ENCODE measurements at places on chromosomes 2 and 18.

DNA sequence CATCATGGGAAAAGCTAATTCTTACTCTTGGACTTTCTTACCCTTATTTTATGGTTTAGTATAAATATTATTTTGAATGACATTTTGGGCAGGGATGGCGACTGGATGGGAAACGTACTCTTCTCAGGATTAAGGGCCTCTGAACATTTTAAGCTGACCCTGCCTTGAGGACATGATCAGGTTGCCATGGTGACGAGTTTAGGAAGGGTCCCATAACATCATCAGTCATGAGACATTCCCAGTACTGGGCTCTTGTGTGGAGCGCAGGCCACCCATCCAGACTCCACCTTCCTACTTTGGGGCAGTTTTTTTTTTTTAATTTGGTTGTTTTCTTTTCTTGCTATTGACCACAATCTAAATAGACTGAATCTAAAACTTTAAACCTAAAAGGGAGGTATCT is 40.7 kb downstream of the KCNE4 start:
- no peak for DNase-seq

DNA sequence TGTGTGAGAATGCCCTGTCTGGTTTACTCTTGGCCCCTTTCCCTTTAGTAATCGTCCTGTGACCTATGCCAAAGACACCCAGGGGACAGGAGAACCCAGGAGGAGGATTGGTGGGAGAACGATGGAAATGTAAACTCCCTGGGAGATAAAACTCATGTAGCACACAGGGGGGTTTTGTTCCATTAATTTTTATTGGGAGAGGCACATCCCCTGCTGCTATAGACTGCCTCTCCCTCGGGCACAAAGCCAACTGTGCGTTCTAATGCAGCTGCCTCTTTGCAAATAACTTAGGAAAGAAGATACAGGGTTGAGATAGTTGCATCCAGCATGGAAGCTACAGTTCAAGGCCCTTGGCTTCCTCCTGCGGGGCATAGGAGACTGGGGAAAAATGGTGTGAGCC is 489.6 kb downstream of the SLC4A3 start:
- no peak for DNase-seq

GRCh38 chr18:33653231-33653630 is 75.2 kb downstream of the ASXL3 start:
- DNase-seq: no peak

DNA sequence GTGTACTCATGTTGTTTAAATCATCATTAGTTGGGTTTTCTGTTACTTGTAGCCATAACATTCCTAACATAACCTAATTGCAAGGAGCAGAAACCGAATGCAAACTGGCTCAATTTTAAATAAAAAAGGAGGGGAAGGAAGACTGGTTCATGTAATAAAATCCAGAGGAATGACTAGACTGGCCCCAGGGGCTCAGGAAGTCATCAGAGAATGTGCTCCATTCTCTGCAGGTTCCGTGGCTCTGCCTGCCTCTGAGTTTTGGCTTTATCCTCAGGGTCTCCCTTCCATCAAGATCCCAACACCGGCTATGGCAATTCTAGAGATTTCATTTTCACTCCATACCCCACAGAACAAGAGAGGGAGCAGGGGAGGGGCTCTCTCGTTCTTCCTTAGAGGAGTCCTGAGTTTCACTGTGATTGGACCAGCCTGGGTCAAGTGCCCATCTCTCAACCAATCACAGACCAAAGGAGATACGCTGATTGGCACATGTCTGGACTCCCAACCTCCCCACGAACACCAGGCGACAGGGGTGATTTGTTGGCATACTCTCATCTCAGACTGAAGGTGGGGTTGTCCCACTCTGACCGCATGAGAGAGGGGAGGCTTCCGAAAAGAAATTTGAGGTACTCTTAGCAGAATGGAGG is 64.8 kb downstream of the NPPC start:
- DNase-seq: no peak

GRCh38 chr2:201813996-201814760 is 7.8 kb downstream of the CDK15 start:
- no peak for DNase-seq

- no peak for DNase-seq
Observed at GRCh38 chr18:49274188-49274714, 186.2 kb downstream of the DYM start.

DNA sequence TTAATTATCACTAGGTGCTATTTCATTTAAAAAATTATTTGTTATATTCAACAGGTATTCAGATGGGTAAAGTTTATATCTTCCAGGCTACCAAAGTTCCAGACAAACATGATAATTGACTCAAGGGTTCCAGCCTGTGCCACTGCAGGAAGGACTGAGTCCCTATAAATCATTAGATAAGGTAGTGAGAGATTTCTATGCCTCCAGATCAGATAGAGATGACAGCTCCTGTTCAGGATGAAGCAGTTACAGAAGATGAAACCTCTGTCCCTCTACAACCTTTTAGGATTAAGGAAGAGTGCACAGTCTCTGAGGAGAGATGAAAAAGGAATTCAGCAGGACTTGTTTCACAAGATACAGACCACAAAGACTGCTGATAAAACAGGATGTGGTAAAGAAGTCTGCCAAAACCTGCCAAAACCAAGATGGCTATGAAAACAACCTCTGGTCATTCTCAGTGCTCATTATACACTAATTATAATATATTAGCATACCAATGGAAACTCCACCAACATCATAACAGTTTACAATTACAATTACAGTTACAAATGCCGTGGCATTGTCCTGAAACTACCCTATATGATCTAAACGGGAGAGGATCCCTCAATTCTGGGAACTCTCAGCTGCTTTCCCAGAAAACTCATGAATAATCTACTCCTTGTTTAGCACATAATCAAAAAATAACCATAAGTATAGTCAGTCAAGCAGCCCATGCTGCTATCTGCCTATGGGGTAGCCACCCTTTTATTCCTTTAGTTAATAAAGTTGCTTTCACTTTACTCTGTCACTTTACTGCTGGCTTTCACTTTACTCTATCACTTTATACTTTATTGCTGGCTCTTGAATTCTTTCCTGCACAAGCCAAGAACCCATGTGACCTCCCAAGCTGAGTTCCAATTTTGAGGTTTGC is 288.5 kb downstream of the PDE11A start:
- DNase-seq: no peak

- no peak for DNase-seq
Observed at GRCh38 chr2:16245481-16246054, 305.2 kb downstream of the MYCN start.

GRCh38 chr2:224284134-224284946 is 117.6 kb downstream of the FAM124B start:
- no peak for DNase-seq

DNA sequence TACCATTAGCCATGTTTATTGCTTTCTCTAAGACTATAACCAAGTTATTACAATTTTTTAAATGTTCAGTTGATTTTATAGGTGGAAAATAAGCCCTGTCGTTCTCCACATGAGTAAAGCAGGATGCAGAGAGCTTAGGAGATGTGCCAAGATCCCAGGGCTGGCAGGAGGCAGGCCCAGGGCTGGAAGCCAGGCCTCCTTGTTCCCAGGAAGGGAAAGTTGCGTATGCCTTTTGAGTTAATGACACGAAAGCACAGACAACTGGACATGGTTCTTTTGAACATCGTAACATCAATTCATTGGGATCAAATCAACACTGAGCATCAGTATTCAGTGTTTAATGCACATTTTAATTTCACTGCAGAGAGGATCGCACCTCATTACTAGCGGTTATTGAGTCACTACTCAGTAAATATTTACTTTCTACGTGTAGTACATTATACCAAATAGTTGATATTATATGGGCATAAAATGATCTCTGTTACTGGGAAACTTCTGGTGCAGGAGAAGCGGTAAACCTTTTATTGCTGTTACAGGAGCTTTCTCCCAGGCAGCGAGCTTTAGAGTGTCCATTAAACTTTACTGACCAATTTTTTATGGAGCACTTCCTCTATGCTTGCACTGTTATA is 60.0 kb downstream of the RNF144A start:
- no peak for DNase-seq

- no peak for DNase-seq
Observed at GRCh38 chr18:75211626-75211952, 992 bp downstream of the TSHZ1 start.

GRCh38 chr2:188024811-188025210 is 266.9 kb upstream of the GULP1 start:
- DNase-seq: no peak

DNA sequence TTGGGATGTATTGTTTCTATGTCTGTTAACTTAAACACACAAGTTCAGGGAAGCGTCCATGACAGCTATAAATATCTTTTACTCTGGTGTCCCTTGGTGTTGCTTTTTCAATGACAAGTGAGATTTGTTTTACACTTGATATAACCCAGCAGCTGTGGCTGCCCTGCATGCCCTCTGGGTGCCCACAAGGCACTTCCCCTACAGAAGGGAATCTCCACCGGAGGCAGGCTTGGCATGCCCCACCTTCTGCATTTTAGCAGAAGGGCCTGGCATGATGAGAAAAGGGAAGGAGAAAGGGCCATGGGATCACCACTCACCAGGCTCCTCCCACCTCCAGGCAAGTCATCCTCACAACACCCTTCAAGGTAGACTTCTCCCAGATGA is 68.7 kb downstream of the TMEM247 start:
- no peak for DNase-seq

DNA sequence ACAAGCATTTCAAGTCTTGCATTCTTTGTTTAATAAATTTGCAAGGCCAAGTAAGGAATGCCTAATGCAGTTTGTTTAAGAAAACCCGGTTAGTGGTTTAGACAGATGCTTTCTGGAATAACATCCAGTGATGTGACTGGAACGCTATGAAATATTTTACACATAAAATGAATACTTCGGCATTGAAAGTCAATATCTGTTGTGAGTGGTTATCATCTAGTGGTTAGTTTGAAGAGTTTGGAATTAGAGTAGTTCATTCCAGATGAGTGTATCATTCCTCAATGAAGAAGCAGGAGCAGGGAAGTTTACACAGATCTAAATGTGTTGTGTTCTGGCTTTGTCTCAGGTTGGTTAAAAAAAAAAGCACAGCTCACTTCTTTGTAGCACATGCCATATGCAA is 608.0 kb upstream of the PIK3C3 start:
- no peak for DNase-seq

DNA sequence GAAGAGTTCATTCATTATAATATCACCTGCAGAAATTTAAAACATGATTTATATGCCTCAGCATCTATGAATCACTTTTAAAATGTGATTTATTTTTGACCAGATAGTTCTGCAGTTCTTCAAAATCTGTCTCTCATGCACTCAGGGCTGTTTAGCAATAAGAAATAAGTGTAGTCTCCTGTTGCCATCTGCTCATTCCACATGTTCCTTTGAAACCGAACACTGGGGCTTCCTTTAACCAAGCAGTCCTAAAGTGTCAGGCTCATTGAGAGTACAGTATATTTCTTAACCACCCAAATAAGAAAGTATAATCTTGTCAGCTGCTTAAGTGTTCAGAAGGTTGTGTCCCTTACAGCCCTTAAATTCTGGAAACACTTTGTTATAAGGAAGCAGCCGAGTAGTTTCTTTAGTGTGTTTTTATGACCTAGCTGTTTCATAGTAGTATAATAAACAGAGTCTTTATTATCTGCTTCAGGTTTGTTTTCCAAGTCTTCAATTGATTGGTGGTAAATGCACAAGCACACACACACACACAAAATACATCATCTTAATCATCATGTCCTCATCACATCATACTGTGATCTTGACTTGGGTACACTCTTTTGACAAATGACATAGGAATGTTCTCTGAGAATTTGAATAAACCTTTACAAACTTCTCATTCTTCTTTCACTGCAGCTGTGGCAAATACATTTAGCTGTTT is 10.4 kb downstream of the WDR7 start:
- DNase-seq: no peak

GRCh38 chr2:106139238-106139935 is 54.7 kb downstream of the UXS1 start:
- DNase-seq: no peak

GRCh38 chr2:146468578-146468977 is 1376.3 kb upstream of the ACVR2A start:
- DNase-seq: no peak

GRCh38 chr18:8890957-8891464 is 185.7 kb downstream of the MTCL1 start:
- no peak for DNase-seq

- DNase-seq: no peak
Observed at GRCh38 chr2:27715318-27716210, 51.9 kb downstream of the SLC4A1AP start.

GRCh38 chr2:176507786-176508185 is 238.5 kb downstream of the MTX2 start:
- DNase-seq: no peak

DNA sequence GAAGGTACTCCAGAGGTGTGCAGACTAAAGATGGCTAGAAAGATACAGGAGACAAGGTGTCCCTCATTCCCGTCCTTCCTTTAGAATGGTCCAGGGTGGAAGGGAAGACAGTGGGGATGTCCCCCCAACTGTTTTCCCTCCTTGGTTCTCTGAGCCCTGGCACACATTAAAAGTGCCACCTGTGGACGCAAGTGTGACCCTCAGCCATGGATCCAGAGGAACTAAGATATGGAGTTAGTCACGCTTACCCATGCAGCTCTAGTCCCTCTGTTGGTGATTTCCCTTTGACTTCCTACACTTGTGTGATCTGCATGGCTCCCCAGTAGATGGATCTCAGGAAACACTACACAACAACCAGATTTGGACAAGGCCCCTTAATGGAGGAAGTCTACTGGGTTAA is 113.1 kb upstream of the SRD5A2 start:
- no peak for DNase-seq

- peak; percentile 29 for DNase-seq
Observed at GRCh38 chr2:236512902-236513435, 56.7 kb upstream of the ACKR3 start.

DNA sequence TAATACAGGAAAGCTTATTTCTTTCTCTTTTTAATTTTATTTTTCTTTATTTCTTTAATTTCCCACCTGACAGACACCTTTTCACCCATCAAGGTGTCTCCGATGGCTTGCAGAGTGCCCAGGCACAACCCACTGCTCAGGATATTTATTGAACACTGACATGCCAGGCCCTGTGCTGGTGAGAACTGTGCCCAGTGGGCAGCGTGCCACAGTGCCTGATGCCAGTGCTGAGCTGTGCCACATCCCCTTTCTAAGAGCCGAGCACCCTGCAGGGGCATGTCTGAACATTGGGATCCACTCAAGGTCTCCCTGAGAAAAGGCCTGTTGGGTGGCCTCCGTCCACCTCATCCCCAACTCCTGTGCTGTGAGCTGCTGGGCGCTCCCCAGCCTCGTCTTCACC is 158.6 kb upstream of the RAB6C start:
- DNase-seq: no peak

GRCh38 chr18:52345428-52345827 is 5.4 kb downstream of the DCC start:
- DNase-seq: no peak

All from stimulated activated CD8-positive, alpha-beta memory T cell treated with anti-CD3 and anti-CD28 coated beads, Interleukin-7, amount 100 ng/mL, for 1 hour (primary cell).